ENCODE measurements at places on chromosomes 4 and X. TPM values are rescaled to one million over a fixed set of nuclear protein-coding genes. Genes with fewer than 3 reads are reported as not detected.

The NWD2 gene
- not detected for total RNA-seq

GRCh38 chr4:107094976-107095375 lies 58.9 kb upstream of the DKK2 start:
- H3K27me3 ChIP-seq: peaks cover 2% of the 10 kb centered on the region
- no peaks in the 10 kb centered on the region for H3K4me1 ChIP-seq
- H3K4me3 ChIP-seq: no peak overlapping the region

The CSTF2 gene
- 30.7 TPM for total RNA-seq

DNA sequence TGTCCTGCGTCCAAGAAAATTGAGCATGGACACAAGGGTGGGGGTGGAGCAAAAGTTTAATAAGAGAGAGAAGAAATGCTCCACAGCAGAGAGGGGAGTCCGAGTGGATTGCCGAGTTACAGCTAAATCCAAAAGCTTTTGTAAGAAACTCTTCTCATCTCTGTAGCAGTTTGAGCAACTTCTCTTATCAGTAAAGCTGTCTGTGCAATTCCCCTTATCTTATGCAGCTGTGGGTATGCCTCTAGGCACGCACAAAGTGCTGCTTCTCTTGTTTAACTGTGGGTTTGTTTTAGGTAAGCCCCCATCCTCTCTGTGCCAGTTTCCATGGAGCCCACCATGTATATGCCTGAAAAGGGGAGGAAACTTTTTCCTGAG lies 44.8 kb downstream of the HMGB2 start:
- peaks cover 9% of the 10 kb centered on the region for H3K4me1 ChIP-seq
- peaks cover 6% of the 10 kb centered on the region for H3K36me3 ChIP-seq
- no peaks in the 10 kb centered on the region for H3K27me3 ChIP-seq
- peak overlapping the region; percentile 54 for H3K4me3 ChIP-seq
- no peak overlapping the region for H3K27ac ChIP-seq

DNA sequence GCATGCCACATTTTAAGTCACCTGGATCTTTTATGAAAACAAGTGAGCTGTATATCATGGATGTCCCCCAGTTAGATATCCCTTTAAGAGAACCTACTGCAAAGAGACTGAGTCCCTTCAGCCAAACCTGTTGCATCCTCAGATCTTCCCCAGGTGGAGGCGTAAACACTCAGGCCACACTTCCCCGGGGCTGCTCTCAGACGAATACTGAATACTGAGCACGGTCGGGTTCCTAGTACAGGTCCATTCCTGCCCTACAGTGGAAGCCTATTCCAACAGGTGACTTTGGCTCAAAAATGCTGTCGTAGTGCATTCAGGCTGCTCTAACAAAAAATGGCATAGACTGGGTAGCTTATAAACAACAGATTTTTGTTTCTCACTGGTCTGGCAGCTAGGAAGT lies 320.2 kb upstream of the CLNK start:
- no peak overlapping the region for H3K27ac ChIP-seq
- DNase-seq: no peak
- H3K36me3 ChIP-seq: no peaks in the 10 kb centered on the region
- H3K4me3 ChIP-seq: no peak overlapping the region
- peaks cover 5% of the 10 kb centered on the region for H3K4me1 ChIP-seq

The CXCL8 gene
- total RNA-seq: 2.2 TPM

- H3K36me3 ChIP-seq: no peaks in the 10 kb centered on the region
- no peak overlapping the region for H3K4me3 ChIP-seq
- H3K27ac ChIP-seq: no peak overlapping the region
- DNase-seq: no peak
Observed at GRCh38 chr4:16231570-16232245, 5.4 kb upstream of the TAPT1 start.

DNA sequence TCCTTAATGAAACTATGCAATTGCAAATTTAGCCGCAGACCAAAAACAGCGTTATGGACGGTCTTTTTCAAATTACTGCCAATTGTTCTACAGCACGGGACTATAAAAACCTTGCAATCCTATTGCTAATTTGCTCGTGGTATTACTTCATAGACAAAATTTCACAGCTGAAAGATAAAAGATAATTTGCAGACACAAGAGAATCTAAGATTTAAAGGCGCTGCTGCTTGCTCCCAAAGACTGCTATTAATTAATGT lies 1.4 kb upstream of the CAMK2D start:
- DNase-seq: no peak
- peak overlapping the region; percentile 90 for H3K4me3 ChIP-seq
- H3K4me1 ChIP-seq: peaks cover 20% of the 10 kb centered on the region
- H3K27me3 ChIP-seq: no peaks in the 10 kb centered on the region
- H3K36me3 ChIP-seq: peaks cover 7% of the 10 kb centered on the region

DNA sequence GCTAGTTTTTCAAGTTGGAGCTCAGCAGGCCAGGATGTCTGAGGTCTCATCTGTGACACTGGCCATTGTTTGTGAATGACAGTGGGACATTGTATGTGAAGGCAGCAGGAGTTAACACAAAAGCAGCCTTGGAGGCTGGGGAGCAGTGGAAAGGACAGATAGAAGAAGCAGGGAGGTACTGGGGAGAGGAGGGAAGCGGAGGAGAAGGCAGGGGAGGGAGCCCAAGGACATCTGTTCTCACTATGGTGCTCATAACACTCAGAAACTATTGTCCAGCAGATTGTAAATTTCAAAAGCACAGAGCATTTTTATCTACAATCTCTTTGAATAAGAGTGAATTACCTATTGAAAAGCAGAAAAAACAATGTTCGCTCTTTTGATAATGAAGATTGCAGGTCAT lies 253.6 kb upstream of the DIPK2B start:
- peaks cover 4% of the 10 kb centered on the region for H3K27me3 ChIP-seq
- no peak for DNase-seq
- no peaks in the 10 kb centered on the region for H3K4me1 ChIP-seq
- H3K4me3 ChIP-seq: no peak overlapping the region
- H3K27ac ChIP-seq: no peak overlapping the region

GRCh38 chr4:101148551-101148950 lies 198.8 kb downstream of the PPP3CA start:
- H3K36me3 ChIP-seq: peaks cover 3% of the 10 kb centered on the region
- H3K4me1 ChIP-seq: peaks cover 6% of the 10 kb centered on the region
- H3K27ac ChIP-seq: no peak overlapping the region
- H3K4me3 ChIP-seq: no peak overlapping the region
- no peaks in the 10 kb centered on the region for H3K27me3 ChIP-seq
- no peak for DNase-seq

- peak within 1 kb of the TSS; percentile 94 for H3K4me3 ChIP-seq
- H3K27ac ChIP-seq: peak within 1 kb of the TSS; percentile 92
- H3K36me3 ChIP-seq: peaks cover 11% of the 10 kb centered on the region
- peak; percentile 84 for DNase-seq
- H3K4me1 ChIP-seq: peaks cover 36% of the 10 kb centered on the region
Observed at GRCh38 chrX:155070975-155071693, at the start of the genes BRCC3, CMC4 and MTCP1. BRCC3 (plus strand) TSS chrX:155071508; CDS start chrX:155071528, 20 bp downstream. CMC4 (minus strand) TSS chrX:155071136; CDS start chrX:155064023, 7,113 bp downstream. MTCP1 (minus strand) TSS chrX:155071136; CDS start chrX:155066010, 5,126 bp downstream.

- no peak overlapping the region for H3K27ac ChIP-seq
- no peaks in the 10 kb centered on the region for H3K36me3 ChIP-seq
- no peaks in the 10 kb centered on the region for H3K4me1 ChIP-seq
- no peak overlapping the region for H3K4me3 ChIP-seq
- DNase-seq: no peak
- no peaks in the 10 kb centered on the region for H3K27me3 ChIP-seq
Observed at GRCh38 chrX:79524642-79525041, 157.5 kb upstream of the ITM2A start.

The GAGE1 gene
- not detected for total RNA-seq

DNA sequence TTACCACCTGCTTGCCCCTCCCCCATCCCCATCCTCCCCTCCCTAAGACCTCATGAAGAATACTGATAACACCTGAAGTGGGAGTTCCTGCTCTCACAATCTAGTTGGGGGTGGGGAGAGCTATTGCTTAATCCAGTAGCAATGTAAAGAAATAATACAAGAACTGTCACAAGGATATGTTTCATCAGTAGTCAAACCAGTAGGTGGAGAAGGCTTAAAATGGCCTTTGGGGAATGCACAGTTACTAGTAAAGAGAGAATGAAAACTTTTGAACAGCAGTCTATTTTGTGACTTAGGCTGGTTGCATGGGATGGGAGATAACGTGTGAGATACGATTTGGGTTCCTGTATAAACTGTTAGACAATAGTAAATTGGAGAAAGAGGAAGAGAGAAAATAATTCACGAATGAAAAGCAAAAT lies 6.0 kb downstream of the GALNT7 start:
- no peak overlapping the region for H3K27ac ChIP-seq
- H3K4me3 ChIP-seq: no peak overlapping the region
- peaks cover 35% of the 10 kb centered on the region for H3K4me1 ChIP-seq
- H3K36me3 ChIP-seq: no peaks in the 10 kb centered on the region
- no peak for DNase-seq

DNA sequence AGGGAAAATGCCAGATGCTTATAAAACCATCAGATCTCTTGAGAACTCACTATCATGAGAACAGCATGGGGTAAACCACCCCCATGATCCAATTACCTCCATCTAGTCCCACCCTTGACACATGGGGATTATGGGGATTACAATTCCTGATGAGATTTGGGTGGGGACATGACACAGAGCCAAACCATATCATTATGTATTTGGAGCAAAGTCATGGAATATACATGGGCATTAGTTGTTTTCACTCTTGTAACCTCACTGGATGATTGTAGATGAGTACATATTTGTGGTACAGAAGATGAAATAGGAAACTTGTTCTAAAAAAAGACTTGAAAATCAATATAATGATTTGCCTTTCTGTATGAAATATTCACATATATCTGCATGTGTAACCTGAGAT lies 674.5 kb upstream of the BOD1L1 start:
- H3K4me1 ChIP-seq: no peaks in the 10 kb centered on the region
- no peak overlapping the region for H3K27ac ChIP-seq
- no peak for DNase-seq
- H3K36me3 ChIP-seq: no peaks in the 10 kb centered on the region
- H3K27me3 ChIP-seq: no peaks in the 10 kb centered on the region
- no peak overlapping the region for H3K4me3 ChIP-seq
